Activated CD8-positive, alpha-beta memory T cell treated with anti-CD3 and anti-CD28 coated beads, Interleukin-2, amount 10 ng/mL, durations not matched to agents 7 days and 5 days (primary cell): ENCODE measurements at places on chromosomes 11 and 22. TPM values are rescaled to one million over a fixed set of nuclear protein-coding genes. Genes with fewer than 3 reads are reported as not detected.

GRCh38 chr11:68546555-68546954 is 86.0 kb downstream of the PPP6R3 start:
- no peak overlapping the region for H3K27ac ChIP-seq
- no peak overlapping the region for H3K4me3 ChIP-seq
- no peak for DNase-seq

DNA sequence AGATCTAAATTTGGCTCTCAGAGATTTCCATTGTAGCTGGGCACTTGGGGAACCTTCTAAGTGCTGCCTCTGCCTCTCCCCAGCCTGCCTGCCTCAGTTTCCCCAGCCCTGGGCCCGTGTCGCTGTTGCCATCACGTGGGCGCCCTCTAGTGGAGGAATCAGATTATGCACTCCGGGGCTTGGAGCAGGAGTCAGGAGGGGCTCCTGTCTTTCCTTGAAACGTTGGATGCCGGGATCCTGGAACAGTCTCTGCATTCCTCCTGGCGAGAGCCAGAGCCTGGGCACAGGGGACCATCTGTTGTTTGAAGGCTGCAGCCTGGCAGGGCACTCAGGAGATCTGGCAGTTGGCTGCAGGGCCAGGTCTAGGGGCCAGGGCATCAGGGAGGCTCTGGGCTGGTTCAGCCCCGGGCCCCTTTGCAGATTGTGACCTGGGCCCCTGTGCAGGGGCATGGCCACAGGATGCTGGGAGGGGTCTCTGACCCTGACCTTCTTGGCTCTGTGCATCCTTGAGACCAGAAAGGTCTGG is 71.6 kb downstream of the LRP5 start:
- H3K36me3 ChIP-seq = no peaks in the 10 kb centered on the region
- no peak overlapping the region for H3K4me3 ChIP-seq
- H3K27me3 ChIP-seq = peaks cover 9% of the 10 kb centered on the region
- H3K27ac ChIP-seq = no peak overlapping the region
- DNase-seq = peak; percentile 77

DNA sequence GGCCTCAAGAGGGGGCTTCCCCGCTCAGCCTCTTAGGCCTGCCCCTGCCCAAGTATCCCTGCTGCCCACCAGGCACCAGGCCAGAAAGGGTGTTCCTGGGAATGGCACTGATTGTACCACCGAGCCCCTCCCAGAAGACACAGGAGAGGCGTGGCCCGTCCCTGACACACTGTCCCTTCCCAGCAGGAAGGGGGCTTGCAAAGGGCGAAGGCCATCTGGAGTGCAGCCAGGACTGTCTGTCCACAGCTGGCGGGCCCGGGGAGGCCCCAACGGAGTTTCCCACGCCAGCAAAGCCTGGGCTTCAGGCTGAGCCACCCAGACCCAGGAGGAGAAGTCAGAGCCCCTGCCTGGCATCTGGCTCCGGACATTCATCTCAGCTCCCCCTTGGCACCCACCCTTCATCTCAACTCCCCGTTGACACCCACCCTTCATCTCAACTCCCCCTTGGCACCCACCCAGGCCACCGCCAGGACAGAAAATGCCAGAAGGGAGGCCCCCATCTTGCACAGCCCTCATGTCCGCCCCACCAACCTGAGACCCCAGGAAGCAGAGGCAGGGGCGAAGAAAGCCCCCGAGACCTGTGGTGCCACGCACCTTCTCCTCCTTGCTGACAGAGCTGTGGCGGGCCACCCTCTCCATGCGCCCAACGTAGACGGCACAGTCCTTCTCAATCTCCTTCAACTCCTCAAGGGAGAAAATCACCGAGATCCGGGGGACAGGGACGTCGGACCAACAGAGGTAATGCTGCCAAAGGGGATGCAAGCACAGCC is 19.4 kb downstream of the TUBGCP6 start:
- no peaks in the 10 kb centered on the region for H3K4me1 ChIP-seq
- H3K36me3 ChIP-seq = peaks cover 15% of the 10 kb centered on the region
- H3K27me3 ChIP-seq = no peaks in the 10 kb centered on the region

- DNase-seq = no peak
- no peaks in the 10 kb centered on the region for H3K4me1 ChIP-seq
- no peaks in the 10 kb centered on the region for H3K36me3 ChIP-seq
Measured at GRCh38 chr11:98965358-98965757, 55.4 kb upstream of the CNTN5 start.

DNA sequence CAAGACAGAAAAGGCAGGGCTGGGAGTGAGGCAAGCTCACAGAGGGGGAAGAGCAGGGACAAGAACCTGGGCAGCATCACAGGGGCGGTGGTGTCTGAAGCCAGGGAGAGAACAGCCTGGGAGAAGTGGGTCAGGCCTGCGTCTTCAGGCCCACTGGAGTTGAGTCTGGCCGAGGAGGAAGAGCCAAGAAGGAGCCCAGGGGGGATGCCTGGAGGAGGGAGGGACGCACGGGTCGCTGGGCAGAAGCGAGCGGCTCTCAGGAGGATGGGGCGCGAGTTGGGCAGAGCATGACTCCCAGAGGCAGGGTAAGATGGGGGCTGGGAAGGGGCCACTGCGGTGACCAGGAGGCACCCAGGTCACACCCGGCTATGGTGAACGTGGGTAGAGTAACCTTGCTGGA is 18.5 kb downstream of the LRFN4 start:
- no peaks in the 10 kb centered on the region for H3K36me3 ChIP-seq
- no peak for DNase-seq
- H3K27ac ChIP-seq = no peak overlapping the region

DNA sequence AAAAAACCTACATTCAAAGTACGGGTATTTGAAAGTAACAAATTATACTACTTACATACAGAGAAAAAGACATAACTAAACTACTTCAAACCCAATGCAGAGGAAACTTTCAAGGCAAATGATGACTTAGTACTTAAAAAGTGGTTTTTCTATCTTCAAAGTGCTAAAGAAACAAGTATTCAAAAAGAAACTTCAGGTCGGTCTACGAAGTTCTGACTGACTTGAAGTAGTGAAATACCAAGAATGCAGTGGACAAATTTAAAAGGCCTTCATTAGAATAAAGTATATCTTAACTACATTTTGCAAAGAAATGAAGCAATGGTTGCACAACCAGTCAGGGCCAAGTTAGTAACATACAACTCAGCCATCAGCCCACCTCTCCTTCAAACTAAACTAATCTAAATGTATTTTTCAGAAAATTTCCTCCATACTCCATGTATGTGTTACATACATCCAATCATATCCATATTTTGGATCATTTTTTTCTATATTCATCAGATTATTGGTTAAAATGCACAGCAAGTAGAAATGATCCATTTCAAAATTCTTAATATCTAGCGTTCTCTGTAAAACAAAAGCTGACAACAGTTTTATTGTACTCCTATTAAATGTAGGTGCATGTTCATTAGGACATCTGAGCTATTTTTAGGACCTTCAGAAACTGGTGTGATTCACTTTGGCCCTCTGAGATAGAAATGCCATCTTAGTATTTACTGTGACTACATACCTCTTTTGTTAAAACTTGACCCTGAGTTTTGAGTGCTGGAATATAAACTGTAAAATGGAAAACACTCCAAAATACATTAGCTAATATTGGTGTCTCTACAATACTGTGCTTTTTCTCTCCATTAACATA is 49.9 kb downstream of the BIRC2 start:
- H3K4me1 ChIP-seq = peaks cover 23% of the 10 kb centered on the region
- no peak for DNase-seq
- H3K27me3 ChIP-seq = no peaks in the 10 kb centered on the region

DNA sequence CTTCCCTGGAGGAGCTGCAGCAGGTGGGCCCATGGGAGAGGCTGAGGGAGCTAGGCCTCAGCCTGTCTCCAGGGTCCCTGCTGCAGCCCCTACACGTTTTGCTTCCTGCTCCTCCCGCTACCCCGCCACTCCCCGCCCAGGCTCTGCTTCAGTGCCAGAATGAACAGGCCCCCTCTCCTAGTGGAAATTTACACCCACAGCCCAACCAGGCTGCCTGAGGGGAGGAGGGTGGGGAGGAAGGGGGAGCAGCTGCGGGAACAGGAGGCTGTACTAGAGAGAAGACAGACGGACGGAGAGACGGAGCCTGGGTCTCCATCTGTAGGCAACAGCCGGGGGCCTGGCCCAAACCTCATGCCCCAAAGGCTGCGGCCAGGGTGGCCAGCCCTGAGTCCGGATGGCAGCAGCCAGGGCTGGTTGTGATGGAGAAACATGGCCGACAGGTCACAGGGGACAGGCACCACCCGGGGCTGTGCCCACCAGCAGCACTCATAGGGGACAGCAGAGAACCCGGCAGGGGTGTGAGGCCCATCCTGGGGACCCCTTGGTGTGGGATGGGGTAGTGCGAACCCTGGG is 20.6 kb downstream of the FLRT1 start:
- no peak for DNase-seq
- peaks cover 6% of the 10 kb centered on the region for H3K27me3 ChIP-seq
- H3K4me1 ChIP-seq = peaks cover 6% of the 10 kb centered on the region
- H3K27ac ChIP-seq = no peak overlapping the region

NDUFS3 gene
- 110 TPM for total RNA-seq

PNPLA3 gene
- 0.19 TPM for total RNA-seq

TMEM191C gene
- total RNA-seq = 1.1 TPM

GRCh38 chr11:75759832-75760231 is 8.7 kb upstream of the DGAT2 start:
- peaks cover 4% of the 10 kb centered on the region for H3K4me1 ChIP-seq
- no peak overlapping the region for H3K27ac ChIP-seq
- DNase-seq = no peak
- H3K27me3 ChIP-seq = peaks cover 15% of the 10 kb centered on the region
- no peak overlapping the region for H3K4me3 ChIP-seq

TSSK2 gene
- not detected for total RNA-seq

DNA sequence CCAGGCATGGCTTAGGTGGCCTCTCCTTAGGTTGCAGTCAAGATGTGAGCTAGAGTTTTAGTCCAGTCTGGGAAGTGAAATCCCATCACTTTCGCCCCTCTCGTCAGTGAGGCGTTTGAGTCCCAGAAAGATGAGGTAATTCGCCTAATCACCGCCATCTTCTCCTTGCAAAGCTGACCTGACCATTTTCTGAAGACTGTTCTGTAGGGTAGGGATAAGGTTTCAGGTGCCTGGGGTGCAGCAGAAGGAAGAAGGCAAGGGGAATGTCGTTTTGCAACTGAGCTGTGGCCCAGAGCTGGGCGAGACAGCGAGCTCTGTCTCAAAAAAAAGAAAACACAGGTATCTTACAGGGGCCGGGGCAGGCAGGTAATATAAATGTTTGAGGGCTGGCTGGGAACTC is 61.7 kb upstream of the CECR2 start:
- H3K36me3 ChIP-seq = peaks cover 4% of the 10 kb centered on the region
- H3K27me3 ChIP-seq = no peaks in the 10 kb centered on the region
- H3K4me1 ChIP-seq = peaks cover 23% of the 10 kb centered on the region
- no peak overlapping the region for H3K4me3 ChIP-seq

SYT12 gene
- not detected for total RNA-seq

RNF121 gene
- 30.7 TPM for total RNA-seq

CUL5 gene
- 34.4 TPM for total RNA-seq

DNA sequence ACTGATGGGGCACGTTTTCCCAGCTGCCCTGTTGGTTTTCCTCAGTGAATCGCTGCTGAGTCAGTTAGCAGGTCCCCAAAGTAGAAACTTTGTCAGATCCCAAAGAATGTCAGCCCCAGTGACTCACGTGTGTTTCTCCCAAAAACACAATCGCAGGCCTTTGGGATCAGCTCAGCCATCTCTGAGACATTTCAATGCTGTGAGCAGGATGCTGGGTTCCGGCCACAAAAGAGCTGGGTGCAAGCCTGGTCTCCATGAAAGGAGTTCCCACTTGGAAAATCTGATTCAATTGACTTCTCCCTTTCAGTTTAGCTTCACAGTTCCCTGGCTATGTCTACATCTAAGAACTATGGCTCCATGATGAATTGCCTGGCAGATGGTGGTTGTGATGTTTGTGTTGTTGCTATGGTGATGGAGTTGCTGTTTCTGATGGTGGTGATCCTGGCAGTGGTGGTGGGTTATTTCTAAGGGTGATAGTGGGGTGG is 28.0 kb downstream of the MYEOV start:
- no peak overlapping the region for H3K27ac ChIP-seq
- H3K27me3 ChIP-seq = no peaks in the 10 kb centered on the region
- no peak for DNase-seq

CRACR2B gene
- total RNA-seq = 11.3 TPM

PATE2 gene
- total RNA-seq = not detected

- H3K36me3 ChIP-seq = peaks cover 46% of the 10 kb centered on the region
- H3K4me3 ChIP-seq = peak overlapping the region; percentile 91
- H3K4me1 ChIP-seq = peaks cover 35% of the 10 kb centered on the region
- H3K27me3 ChIP-seq = no peaks in the 10 kb centered on the region
- peak overlapping the region; percentile 99 for H3K27ac ChIP-seq
- DNase-seq = no peak
Measured at GRCh38 chr11:111764621-111765020, 1.6 kb downstream of the PPP2R1B start.

DNA sequence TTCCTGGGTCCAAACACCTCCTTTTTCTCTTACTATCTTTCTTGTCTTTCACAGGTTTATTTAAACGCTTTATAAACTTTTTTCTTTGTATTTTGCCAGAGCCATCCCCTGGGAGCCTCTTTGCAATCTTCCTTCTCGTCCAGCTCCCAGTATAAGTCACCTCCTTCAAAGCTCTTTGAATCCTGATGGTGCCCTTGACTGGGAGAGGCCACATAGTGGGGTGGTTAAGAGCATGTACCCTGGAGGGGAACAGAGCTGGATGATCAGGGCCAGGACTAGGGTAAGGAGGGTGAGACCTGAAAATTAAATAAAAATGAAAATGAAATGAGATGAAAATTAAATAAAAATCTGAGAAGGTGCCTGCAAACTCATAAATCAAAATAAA is 155.0 kb downstream of the FBXO7 start:
- no peak overlapping the region for H3K27ac ChIP-seq
- no peak for DNase-seq
- no peaks in the 10 kb centered on the region for H3K36me3 ChIP-seq
- peaks cover 19% of the 10 kb centered on the region for H3K27me3 ChIP-seq
- no peak overlapping the region for H3K4me3 ChIP-seq
- H3K4me1 ChIP-seq = peaks cover 31% of the 10 kb centered on the region

SMDT1 gene
- 72.1 TPM for total RNA-seq

KCNJ11 gene
- total RNA-seq = 0.99 TPM

TRPM5 gene
- total RNA-seq = not detected

- DNase-seq = peak; percentile 71
- no peak overlapping the region for H3K4me3 ChIP-seq
- H3K36me3 ChIP-seq = no peaks in the 10 kb centered on the region
- peaks cover 13% of the 10 kb centered on the region for H3K27me3 ChIP-seq
Measured at GRCh38 chr11:62394825-62395538, 23.9 kb upstream of the SCGB1A1 start.

DNA sequence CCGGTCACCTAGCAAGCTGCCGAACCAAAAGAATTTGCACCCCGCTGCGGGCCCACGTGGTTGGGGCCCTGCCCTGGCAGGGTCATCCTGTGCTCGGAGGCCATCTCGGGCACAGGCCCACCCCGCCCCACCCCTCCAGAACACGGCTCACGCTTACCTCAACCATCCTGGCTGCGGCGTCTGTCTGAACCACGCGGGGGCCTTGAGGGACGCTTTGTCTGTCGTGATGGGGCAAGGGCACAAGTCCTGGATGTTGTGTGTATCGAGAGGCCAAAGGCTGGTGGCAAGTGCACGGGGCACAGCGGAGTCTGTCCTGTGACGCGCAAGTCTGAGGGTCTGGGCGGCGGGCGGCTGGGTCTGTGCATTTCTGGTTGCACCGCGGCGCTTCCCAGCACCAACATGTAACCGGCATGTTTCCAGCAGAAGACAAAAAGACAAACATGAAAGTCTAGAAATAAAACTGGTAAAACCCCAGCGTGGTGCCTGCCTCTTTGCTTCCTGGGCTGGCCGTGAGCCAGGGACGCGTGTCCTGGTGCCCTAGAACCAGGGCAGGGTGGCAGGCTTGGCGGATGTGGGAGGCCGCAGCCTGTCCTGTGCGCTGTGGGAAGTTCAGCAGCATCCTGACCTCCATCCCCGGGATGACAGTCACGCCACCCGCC is 13.2 kb downstream of the CCND1 start:
- H3K27ac ChIP-seq = no peak overlapping the region
- H3K4me3 ChIP-seq = no peak overlapping the region
- no peaks in the 10 kb centered on the region for H3K4me1 ChIP-seq
- DNase-seq = no peak
